Right renal pelvis (tissue), 4 donors: ENCODE measurements at places on chromosomes 12 and 14.

DNA sequence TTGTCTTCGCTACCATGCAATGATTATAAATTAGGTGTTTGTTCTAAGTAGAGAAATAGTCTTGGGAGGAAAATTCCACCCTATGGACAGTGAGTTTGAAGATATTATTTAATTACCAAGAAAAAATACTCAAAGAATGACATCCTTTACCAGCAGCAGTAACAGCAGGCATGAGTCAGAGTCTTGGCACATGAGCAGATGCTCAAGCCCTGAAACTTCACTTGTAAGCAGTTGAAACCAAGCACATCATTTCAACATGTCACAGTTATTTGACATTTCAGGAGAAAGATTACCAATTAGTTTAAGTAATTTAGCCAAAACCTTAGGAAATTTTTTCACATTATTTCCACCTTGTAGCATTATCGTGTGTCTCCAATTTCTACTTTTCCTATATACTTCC is 99.2 kb downstream of the C12orf50 start:
- no peak for DNase-seq

DNA sequence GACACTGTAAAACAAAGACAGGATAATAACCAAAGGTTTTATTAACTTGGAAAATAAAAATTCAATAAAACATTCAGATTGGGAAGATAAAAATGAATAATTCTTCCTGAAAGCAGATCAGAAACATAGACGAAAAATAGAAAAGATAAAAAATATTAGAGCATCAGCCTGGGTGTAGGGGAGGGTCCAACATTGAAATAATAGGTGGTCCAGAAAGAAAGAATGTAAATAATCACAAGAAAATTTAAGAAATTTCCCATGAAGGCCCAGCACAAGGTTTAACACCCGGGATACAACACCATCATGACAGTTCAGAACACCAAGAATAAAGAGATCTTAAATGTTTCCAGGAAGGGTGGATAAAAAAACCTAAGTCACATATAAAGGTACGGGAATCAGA is 31.1 kb upstream of the DICER1 start:
- no peak for DNase-seq

GRCh38 chr14:91317381-91318308 is 73.1 kb upstream of the GPR68 start:
- no peak for DNase-seq

DNA sequence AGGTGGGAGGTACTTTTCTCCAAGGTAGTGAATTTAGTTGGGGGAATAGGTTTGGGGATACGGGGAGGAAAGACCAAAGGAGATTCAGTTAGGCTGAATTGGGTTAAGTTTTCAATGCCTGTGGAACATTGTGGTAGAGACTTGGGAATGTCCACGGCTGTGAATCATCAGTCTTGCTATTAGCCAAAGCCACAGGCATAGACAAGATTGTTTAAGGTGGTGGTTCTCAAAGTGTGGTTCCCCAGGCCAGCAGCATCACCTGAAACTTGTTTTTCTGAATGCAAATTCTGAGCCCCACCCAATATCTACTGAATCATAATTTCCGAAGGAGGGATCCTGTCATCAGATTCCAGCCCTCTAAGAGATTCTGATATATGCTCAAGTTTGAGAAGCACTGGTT is 316.2 kb downstream of the EGLN3 start:
- no peak for DNase-seq

DNA sequence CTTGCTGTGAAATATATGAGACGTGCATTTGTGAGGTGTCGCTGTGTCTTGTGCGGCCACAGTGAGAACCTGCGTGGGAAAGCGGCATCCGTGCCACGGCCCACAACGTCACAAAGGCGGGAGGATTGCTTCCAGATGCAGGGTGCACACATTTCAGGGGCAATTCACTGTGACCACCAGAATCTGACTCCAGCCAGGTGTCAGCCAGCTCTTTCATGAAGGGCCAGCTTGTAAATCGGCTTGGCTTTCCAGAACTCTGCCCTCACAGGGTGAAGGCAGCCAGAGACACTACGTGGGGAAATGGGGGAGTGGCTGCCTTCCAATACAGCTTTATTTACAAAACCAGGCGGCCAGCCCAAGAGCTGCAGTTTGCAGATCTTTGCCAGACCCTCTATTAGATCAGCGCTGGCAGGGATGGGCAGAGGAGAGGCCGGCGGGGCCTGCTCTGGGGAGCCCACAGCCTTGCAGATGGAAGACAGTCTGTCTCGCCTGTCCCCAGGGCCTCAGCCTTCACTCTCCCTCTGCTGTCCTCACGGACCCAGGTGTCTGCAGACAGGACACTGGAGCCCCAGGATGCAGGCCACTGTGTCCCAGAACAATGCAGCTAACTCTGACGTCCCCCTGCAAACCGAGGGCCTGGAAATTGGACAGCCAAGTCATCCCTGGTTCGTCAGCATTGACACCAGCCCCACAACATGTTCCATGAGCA is 53.5 kb downstream of the ADGRD1 start:
- DNase-seq: no peak
